Stimulated activated CD8-positive, alpha-beta memory T cell treated with anti-CD3 and anti-CD28 coated beads, Interleukin-7, amount 100 ng/mL, for 1 hour (primary cell): ENCODE measurements at places on chromosomes 11 and 22.

- DNase-seq: no peak
These were observed 17.2 kb upstream of the CD59 start for GRCh38 chr11:33753304-33753967.

GRCh38 chr22:44428941-44429830 is 68.8 kb downstream of the RTL6 start:
- DNase-seq: no peak

DNA sequence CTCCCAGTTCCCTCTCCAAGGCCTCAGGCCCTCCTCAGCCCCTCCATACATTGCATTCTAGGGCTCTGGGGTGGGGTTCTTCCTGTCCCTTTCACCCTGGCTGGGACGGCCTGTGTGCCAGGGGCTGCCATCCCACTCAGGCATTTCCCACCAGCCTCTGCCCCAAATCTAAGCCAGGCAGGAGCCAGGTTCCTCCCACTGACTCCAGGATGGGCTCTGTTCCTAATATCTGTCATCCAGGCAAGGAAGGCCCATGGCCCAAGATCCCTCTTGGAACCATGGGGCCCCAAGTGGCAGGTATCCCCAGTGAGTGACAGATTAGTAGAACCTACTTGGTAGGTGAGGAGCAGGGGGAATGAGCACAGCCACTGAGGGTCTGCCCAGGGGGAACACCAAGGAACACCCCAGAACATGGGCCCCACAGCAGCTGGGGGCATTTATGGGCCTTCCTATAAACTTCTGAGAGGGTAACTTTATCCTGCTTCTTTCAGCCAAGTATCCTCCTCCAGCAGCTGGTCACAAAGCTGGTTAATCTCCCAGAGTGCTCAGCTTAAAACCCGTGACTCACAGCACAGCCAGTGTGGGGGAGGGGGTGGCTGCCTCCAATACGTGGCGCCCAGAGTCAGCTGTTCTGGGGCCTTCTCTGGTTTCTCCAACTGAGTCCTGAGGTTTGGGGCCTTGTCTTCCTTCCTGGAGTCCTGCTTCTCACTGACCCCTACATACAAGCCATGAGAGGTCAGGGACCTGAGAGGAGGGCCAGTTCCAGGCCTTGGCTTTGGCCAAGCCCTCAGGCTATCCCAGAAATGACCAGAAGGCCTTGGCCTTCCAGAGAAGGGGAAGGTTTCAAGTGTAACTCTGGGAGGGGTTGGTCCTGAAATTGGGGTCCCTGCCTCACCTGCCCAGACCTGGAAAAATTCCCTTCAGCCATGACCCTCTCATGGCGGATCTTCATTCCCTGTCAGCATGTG is 19.9 kb upstream of the MYOD1 start:
- no peak for DNase-seq

DNA sequence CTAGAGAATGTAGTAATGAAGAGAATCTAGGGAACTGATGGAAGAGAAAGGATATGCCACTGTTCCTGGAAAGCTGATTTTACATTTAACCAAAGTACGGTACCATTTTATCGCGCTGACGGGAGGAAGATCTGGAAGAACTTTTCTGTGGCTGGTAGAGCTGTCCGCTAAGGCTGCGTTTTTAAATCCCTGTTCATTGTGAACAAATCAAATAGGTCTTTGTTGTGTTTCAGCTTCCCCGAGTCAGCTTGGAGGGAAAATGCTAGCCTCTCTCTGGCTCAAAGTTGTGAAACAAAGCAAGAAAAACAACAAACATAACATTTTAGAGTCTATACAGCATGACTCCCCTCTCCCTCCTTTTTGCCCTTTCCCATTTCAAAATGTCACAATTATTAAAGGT is 34.4 kb downstream of the FBXO7 start:
- DNase-seq: no peak

GRCh38 chr11:46363455-46364005 is 16.3 kb downstream of the DGKZ start:
- no peak for DNase-seq

DNA sequence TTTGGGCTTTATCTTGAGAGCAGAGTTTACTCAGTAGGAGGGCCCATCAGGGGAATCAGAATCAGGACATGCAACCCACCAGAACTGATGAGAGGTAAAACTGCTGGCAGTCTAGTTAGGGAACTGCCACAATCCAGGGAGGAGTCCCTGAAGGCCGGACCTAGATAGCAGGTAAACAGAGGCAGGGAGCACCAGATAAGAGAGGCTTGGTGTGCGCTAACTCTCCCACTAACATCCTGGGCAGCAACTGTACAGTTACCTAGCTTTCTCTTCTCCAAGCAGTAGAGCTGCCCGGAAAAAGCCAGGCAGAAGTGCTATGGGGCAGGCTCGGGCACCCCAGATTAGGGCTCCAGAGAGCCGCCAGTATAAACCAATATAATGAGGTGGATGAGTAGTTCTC is 865 bp upstream of the AMOTL1 start:
- no peak for DNase-seq

- no peak for DNase-seq
These were observed 15.2 kb downstream of the SMC1B start for GRCh38 chr22:45398214-45398613.

GRCh38 chr22:46366327-46366731 is 30.8 kb downstream of the TRMU start:
- DNase-seq: no peak

GRCh38 chr11:61042537-61042936 is 59.8 kb upstream of the CD5 start:
- DNase-seq: no peak

DNA sequence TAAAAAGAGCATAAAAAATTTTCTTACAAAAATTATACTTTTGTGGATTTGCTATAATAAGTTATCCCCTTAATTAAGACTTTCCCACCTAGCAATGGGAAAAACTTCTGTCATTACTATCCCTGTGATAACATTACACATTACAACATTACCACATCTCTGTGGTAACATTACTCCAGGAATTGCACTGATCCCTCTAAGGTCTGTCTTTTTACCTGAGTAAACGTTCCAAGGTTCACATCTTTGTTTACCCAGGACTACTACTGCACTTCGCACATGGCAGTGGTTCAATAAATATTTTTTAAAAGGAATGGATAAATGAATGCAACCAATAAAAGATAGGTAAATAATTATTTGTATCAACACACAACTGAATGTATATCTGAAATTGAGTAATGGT is 92.4 kb upstream of the NOX4 start:
- no peak for DNase-seq

- DNase-seq: no peak
These were observed 15.3 kb upstream of the PTS start for GRCh38 chr11:112210890-112211289.

GRCh38 chr11:88164806-88165585 is 10.2 kb downstream of the RAB38 start:
- DNase-seq: no peak

GRCh38 chr22:49362211-49362839 is 465.3 kb downstream of the BRD1 start:
- no peak for DNase-seq

GRCh38 chr11:59218893-59219292 is 6.2 kb upstream of the MPEG1 start:
- no peak for DNase-seq

- DNase-seq: no peak
These were observed 9.5 kb downstream of the CD81 start for GRCh38 chr11:2386591-2386990.

GRCh38 chr22:42645938-42646568 is 3.1 kb downstream of the CYB5R3 start:
- DNase-seq: no peak

- DNase-seq: no peak
These were observed 638.6 kb upstream of the LRRC4C start for GRCh38 chr11:42098075-42098474.

DNA sequence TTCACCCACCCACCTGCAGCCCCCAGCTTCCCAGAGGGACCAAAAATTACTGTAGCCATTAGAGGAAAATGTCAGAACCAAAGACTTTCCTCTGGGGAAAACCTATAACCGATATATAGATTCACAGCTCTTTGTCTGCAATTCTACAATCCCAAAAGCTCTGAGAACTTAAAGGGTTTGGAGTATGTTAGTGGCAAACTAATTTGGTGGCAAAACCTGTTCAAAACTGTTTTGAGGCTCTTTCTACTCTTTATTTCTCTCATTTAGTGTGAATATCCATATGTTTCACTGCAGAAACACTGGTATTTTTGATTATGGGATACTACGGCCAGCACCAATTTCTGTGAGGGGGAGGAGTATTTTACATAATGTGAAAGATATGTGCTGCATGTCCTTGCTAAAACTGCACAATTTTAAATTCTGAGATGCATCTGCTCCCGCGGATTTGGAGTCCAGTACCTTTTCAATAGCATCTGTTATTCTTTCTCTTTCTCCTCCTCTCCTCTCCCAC is 87.5 kb upstream of the MTNR1B start:
- no peak for DNase-seq

- DNase-seq: no peak
These were observed 28.9 kb upstream of the TMA7B start for GRCh38 chr22:39931251-39931650.

GRCh38 chr11:827897-828192 is at the start of gene CRACR2B:
CRACR2B (plus strand) TSS chr11:827919; CDS start chr11:828608, 689 bp downstream.
- no peak for DNase-seq

DNA sequence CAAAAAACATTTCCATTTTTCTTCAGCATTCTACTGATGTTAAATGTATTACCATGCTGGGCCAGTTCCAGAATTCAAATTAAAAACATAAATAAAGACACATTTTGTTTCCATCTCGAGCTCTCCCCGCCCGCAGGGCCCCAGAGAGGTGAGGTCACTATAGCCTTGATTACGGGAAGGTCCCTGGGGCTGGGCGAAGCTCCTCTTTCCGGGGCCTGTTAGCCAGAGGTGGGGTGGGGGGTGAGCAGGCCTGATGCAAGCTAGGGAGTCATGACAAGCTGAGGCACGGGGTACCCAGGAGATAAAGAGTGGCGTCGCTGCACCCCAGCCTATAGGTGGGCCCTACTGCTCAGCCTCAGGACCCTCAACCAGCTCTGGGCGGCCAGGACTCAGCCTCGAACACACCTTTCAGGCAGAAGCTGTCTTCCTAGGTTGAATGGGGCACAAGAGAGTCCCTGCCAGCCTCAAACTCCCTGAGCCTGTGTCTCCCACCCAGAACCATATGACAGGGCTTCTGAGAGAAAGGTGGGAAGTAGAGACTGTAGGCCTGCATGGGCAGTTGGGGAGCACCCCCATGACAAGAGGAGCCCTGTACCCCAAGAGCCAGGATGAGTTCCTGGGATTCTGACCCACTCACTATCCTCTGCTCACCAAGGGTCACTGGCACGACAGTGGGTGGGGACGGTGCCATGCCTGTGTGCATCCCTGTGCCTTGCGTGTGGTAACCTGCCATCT is 34.8 kb downstream of the KCNQ1OT1 start:
- no peak for DNase-seq

- no peak for DNase-seq
These were observed 145.9 kb downstream of the GRIK4 start for GRCh38 chr11:120657306-120658070.

- no peak for DNase-seq
These were observed 3.0 kb upstream of the INPPL1 start for GRCh38 chr11:72221386-72222075.

DNA sequence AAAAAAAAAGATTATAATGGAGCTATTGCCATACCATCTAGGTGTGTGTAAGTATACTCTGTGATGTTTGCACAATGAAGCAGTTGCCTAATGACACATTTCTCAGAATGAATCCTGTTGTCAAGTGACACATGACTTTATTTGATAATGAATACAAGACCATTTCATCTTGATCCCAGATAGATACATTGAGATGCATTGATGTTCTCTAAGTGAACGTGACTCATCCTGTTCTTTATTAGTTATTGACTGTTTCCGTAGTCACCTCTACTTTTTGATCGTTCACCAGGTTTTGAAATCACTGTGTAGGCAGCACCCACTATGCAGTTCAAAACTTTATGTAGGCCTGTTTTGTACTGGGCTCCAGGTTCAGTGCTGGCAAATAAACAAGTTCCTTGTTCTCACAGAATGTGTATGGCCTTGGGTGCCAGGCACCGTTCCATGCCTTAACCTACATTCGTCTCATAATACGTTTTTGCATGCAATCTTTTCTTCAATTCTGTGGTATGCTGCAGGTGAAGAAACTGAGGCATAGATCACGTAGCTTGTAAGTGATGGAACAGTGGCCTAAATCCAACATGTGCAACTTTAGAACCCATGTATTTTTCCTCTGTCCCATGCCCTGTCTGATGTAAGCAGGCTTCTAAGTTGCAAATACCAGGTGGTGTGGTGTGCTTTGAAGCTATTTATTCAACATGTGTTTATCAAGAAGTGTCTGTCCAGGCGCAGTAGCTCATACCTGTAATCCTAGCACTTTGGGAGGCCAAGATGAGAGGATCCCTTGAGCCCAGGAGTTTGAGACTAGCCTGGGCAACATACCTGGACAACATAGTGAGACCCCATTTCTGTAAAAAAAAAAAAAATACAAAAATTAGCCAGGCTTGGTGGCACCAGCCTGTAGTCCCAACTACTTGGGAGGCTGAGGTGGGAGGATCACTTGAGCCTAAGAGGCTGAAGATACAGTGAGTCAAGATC is 10.4 kb downstream of the SREBF2 start:
- no peak for DNase-seq

GRCh38 chr11:57340039-57340615 is 2.0 kb downstream of the P2RX3 start:
- DNase-seq: no peak

DNA sequence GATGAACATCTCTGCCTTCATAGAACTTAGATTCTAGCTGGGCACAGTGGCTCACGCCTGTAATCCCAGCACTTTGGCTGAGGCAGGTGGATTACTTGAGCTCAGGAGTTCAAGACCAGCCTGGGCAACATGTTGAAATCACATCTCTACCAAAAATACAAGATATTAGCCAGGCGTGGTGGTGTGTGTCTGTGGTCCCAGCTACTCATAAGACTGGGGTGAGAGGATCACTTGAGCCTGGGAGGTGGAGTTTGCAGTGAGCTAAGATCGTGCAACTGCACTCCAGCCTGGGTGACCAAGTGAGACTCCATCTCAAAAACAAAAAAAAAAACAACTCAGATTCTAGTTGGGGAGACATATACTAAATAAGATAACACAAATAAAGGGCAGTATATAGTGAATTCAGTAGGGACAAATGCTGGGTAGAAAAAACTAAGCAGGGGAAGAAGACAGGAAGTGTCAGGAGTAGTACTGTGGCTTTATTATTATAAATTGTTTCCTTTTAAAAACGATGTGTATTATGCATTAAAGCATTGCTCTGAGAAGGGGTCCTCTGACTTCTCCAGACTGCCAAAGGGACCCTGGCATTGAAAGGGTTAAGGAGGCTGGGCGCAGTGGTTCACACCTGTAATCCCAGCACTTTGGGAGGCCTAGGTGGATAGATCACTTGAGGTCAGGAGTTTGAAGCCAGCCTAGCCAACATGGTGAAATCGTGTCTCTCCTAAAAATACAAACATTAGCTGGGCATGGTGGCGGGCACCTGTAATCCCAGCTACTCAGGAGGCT is 46.7 kb downstream of the PACS1 start:
- DNase-seq: no peak

- no peak for DNase-seq
These were observed 6.4 kb upstream of the C11orf96 start for GRCh38 chr11:43936076-43936475.

DNA sequence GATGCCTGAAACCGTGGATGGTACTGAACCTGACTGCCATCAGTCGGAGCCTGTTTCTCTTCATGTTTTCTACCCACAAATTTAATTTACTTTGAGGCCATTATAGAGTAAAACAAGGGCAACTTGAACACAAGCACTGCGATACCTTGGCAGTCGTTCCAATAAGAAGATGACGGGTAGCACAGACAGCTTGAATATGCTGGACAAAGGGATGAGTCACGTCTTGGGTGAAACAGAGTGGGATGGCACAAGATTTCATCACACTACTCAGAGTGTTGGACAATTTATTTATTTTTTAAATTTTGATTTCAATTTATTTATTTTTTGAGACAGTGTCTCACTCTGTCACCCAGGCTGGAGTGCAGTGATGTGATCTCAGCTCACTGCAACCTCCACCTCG is 5.7 kb downstream of the DIXDC1 start:
- DNase-seq: no peak
